ENCODE measurements at places on chromosomes 5 and 9.

DNA sequence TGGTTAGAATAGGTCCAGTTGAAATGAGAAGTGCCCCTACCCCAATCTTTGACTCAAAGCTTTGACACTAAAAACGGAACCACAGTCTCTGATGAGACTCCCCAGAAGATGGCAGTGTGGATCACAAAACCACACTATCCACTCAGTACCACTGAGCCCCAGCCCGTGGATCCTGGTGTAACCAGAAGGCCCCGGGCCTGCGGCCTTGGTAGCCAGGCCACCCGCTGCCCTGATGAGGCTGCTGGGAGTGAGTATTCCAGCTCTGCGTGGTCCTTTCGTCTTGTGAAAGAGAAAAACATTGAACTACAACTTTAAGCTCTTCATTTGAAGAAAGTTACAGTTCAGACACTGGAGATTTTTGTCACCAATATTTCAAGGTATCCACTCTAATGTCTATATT is 42.2 kb upstream of the FBP1 start:
- DNase-seq: peak; percentile 71

GRCh38 chr5:76579166-76579937 is 43.9 kb downstream of the F2RL2 start:
- DNase-seq: no peak

DNA sequence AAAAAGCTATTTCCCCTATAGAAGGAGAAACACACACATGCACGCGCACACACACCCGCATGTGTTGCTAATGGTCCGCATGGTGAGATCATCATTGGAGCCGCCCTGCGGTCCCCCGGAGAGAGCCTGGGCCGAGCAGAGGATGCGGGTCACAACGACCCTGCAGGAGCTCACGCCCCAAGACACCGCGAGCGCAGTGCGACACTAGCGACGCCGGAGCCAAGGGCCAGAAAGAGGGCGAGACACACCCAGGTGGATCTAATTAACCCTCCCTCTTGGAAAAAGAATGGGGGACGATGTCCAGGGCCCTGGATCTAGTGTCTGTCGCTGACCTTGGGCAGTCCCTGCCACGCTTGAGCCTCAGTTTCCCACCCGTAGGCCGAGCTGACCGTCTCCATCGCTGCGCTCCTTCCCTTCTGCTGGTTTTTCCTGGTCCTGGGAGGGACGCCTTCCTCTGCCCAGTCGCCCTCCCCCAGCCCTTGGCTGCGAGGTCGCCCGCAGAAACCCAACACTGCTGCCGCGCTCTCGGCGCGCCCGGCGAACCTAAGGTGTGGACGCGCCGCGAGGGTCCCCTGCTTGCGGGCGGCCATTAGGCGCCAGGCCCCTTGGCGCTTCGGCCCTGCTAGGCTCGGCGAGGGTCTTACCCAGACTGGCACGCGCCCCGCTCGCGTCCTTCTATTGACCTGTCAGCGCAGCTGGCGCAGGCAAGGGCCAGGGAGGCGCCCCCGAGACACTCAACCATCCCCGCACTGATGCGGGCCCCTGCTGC is 47.5 kb upstream of the RNF20 start:
- no peak for DNase-seq

DNA sequence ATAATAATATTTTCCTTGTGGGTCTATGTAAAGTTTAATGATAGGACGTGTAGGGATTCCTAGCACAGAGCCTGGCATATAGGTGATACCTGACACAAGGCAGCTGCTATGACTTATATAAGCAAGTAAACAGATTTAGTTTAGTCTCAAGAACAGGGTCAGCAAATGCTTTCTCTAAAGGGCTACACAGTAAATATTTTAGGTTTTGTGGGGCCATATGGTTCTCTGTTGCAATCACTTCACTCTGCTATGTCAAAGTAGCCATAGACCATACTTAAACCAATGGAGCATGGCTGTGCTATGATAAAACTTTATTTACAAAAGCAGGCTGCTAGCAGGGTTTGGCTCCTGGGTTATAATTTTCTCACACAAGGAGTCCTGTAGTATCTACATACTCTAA is 204.8 kb upstream of the KLF4 start:
- no peak for DNase-seq

DNA sequence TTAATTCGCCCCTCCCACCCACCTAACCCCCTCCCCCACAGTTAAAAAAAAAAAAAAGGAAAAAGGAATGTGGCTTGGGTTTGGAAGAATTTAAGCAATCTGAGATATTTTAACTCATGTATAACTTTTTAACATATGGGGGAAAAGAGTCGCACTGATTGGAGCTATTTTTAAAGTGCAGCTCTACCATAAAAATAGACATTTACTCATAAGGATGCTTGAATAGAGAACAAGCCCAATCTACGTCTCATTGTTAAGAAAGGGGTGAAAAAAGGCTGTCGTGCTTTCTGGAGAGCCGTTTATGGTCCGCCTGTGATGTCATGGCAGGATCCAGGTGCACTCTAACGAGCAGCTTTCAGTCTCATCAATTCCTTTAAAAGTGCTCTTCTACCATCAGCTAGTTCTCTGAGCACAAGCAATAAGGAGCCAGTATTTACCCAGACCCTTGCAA is 142.4 kb downstream of the ELAVL2 start:
- no peak for DNase-seq

- DNase-seq: no peak
Measured at GRCh38 chr5:131769336-131769735, 27.5 kb downstream of the FNIP1 start.

- no peak for DNase-seq
Measured at GRCh38 chr5:52139888-52140615, 647.7 kb upstream of the ITGA1 start.
